ENCODE measurements at places on chromosomes 2 and 18.

DNA sequence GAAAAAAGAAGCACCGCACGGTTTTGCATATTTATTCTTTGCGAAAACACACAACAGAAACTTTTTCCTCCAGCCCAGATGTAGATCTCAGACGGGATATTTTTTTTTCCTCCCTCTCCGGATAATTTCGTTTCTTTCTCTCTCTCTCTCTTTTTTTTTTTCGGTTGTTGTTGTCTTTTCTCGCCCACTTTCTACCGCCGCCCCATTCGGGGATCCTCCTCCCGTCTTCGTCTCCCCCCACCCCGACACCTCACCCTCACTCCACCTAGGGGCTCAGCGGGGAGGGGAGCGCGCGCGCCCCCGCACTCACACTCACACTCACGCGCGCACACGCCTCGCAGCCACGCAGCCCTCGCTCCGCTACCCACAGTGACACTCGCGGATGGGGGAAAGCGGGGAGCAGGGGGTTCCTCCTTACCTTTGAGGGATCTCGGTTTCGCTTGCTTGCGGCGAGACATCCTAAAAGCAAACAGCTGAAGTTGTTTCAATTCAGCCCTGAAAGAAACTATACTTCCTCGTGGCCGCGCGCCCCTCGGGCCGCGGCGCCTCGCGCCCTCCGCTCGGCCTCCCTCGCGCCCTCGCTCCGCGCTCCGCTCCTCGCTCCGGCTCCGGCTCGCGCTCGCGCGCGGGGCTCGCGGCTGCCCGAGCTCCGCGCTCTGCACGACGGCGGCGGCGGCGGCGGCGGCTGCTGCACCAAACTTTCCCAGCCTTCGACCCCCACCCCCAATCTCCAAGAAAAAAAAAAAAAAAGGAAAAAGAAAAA lies 1.3 kb downstream of the ZNF521 start:
- peak; percentile 23 for DNase-seq

DNA sequence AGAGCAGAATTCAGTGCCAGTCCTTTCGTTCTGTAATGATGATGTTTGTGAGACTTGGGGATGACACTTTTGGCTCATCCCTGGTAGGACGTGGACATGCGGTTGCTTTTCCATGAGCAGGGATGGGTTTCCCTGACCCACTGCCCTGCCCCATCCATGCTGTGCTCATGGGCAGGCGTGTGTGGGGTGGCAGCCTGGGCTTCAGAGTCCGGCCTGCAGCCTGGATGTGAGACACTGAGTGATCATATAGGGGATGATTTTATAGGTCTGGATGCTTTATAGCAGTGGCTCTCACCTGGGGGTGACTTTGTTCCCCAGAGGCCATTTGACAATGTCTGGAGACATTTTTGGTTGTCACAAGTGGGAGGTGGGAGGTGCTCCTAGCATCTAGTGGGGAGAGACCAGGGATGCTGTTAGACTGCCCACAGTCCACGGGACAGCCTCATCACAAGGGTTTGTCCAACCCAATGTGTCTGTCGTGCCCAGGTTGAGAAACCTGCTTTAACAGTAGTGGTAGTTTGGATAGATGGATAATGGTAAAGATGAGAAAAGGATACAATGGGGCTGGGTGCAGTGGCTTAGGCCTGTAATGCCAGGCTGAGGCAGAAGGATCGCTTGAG lies 38.9 kb downstream of the LDLRAD4 start:
- no peak for DNase-seq

DNA sequence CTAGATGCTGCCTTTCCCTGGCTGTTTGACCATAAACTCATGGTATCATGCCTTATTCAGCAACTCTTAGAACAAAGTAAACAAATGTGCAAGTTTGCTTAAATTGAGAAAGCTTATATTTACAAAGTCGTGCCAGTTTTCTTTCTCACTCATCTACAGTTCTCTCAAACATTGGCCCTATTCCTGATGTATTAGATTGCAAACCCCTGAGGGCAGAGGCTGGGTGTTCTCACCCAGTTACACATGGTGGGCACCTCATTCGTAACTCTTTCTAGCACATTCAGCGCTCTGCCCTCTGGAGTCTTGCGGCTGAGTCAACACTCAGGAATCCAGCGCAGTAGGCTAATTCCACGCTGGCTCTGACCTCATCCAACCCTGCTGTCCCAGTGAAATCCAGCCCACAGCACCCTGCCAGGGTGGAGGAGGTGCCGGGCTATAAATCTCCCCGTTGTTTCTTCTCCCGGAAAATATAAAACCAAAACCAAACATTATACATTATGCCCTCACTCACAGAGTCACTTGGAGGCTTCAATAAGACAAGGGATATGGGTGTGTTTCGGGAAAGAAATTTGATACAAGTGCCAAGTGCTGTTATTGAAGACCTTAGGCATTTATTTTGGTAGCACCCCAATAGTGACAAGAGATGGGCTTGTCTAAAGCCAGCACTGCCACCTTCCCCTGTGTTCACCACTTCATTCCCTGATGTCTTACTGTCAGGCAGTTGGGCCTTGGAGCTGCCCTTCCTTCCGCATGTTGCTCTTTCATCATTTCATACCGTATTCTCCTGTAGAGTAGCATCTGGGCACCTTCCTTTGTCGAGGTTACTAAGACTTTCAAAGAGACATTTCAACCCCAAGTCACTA lies 287.4 kb downstream of the PRKCE start:
- peak; percentile 99 for DNase-seq

DNA sequence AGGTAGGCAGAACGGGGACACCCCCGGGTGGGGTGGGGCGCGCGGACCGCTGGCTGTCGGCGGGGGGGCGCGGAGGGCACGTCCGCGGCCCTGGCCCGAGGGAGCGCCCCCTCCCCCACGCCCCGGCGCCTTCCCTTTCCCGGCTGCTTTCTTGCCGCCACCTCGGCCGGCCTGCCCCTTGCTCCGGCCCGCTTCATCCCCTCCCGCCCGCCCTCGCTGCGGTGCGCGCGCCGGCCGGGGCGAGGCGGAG lies 443 bp downstream of the VAPA start:
- DNase-seq = no peak

DNA sequence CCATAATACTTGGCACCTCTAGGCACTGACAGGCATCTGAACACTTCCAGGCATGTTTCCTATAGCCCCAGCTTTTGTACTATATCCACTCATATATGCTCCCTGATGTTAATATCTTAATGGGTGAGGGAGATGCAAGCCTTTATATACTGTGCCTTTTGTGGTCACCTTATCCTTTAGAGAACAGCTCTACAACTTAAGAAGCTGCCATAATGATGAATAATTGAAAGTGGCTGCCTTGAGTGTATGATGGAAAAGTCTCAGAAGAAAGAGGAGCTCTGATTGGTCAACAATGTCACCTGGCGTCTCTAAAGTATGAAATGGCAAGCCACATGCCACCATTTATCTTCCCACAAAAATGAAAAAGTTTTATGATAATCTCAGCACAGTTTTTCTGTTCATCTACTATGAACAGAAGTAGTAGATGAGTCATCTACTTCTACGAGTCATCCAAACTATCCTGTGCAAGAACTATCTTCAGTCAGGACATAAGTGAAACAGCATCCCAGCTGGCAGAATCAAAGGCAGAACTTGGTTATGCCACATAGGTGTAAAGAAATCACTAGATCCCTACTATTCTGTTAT lies 997.9 kb upstream of the CELF4 start:
- no peak for DNase-seq

GRCh38 chr2:35463805-35464596 lies 891.6 kb upstream of the CRIM1 start:
- DNase-seq = no peak

- no peak for DNase-seq
These were observed 98.4 kb downstream of the NDUFA10 start for GRCh38 chr2:239926587-239927232.

DNA sequence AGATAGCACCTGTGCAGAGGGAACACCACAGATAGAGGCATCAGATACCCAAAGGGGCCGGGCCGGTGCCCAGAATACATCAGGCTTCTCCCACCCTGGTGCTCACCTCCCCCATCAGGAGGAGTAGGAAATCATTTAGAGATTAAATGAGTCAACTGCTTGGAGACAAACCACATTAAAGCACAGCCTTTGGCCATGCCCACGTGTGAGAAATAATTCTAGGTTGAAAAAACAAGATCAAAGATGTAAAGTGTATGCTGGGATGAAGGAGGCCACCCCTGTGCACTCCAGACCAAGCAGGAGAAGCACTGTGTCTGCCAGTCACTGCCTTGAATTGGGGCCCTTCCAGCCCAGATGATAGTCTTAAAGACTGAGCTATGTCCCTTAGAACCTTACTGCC lies 152.8 kb upstream of the ACAA2 start:
- DNase-seq = no peak

- DNase-seq = no peak
These were observed 850.6 kb downstream of the CNTNAP5 start for GRCh38 chr2:124875627-124876244.

DNA sequence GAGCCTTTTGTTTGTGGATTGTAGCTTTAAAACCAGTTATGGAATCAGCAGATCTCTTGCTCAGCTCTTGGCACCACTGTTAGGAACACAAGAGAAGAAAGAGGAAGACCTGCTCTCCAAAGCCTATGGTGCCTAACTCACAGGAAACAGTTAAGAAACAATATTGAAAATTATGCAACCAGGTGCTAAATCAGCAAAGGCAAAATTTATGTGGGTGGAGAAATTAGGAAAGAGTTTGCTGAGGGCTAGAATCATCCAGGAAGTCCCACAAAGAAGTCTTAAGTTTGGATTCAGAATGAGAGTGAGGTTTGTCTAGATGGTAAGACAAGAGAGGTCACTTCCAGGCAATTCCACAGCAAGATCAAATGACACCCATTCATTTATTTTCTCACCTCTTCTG lies 49.4 kb downstream of the AOX1 start:
- no peak for DNase-seq

DNA sequence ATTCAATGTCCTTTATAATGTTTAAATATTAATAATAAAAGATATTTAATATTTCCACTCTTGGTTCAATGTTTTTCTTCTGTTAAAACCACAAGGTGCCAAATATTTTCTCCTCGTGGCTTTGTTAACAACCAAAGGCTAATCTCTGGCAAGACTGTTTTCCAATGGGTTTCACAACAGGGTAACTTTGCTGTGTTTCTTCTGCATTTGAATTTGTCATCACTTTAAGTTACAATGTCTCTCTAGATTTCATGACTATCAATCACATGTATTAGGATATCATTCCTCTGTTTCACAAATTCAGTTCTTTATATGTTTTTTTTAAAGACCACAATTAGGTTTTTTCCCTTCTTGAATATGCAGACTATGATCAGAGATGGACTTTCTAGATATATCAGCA lies 469.8 kb upstream of the ACVR2A start:
- DNase-seq = no peak

- no peak for DNase-seq
These were observed 17.3 kb downstream of the PCARE start for GRCh38 chr2:29057006-29057405.

DNA sequence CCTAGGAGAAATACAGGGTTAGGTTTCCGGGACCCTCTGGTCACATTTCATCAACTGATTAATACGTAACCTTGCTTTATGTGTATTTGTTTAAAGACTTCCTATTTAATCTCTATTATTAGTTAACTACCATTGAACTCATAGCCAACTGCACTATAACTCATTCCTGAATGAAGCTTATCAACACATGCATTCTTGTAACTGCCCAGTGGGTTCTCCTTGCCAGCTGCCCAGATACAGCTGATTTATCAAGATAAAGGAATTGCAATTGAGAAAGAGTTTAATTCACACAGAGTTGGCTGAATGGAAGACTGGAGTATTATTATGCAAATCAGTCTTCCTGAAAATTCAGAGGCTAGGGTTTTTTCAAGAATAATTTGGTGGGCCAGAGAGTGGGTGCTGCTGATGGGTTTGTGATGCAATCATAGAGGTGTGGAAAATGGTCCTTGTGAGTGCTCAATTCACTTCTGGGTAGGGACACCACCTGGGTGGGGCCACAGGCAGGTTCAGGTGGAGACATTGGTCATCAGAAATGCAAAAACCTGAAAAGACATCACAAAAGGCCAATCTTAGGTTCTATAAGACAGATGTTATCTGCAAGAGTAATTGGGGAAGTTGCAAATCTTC lies 21.1 kb upstream of the NOSTRIN start:
- DNase-seq = no peak

- no peak for DNase-seq
These were observed 40.1 kb upstream of the SPATS2L start for GRCh38 chr2:200266406-200266805.

DNA sequence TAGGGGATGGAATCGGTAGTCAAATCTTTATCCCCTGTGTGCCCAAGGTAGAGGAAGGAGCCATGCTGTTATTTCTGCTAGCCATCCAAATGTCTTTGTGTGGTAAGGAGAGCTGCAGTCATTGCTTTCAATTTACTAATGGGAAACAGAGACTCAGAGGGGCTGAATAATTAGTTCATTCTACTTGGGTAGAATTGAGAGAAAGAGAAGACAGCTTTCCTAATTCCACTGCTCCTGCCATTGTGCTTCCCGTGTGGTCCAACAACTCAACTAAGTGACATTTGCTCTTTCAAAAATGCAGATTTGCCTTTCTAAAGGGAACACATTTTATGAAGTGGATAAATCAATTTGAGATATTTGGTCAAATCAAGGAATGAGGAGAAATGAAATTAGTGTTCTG lies 136.1 kb downstream of the AQP4 start:
- DNase-seq = no peak

DNA sequence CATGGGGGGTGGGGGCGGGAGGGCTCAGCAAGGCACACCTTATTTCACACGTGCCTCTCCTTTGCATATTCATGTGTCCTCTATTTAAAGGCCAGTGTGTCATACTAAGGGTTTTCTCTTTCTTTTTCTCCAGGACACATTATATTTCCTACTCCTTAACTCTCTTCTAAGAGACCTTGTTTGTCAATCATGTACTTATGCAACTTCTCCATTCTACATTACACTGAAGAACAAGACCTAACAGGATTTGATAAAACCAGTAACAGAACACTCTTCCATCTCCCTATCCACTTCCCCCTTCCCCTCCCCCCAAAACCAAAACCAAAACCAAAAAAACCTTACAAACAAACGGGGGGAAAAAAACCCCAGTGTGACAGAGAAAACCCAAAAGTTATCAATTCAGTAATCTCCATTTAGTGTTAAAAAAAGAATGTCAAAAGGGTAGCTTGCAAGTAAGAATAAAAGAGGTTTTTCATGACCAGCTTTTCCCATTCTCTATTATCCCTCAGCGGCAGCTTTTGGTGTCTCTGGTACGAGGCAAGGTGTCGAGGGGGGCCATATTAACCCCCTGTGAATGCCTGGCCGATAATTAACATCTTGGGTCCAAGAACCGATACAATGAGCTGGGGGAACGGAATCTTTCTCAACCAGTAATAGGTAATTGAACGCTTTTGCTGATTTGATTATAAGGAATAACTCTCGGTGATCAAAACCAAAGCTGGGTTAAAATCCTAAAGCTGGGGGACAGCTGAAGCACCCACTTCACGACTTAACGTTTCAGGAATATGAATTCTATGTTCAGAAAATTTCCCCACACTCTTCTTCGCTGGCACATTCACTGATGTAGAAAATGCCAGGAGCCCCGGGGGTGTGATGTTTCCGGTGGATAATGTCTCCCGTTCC lies 191.0 kb upstream of the TCF4 start:
- DNase-seq = no peak

DNA sequence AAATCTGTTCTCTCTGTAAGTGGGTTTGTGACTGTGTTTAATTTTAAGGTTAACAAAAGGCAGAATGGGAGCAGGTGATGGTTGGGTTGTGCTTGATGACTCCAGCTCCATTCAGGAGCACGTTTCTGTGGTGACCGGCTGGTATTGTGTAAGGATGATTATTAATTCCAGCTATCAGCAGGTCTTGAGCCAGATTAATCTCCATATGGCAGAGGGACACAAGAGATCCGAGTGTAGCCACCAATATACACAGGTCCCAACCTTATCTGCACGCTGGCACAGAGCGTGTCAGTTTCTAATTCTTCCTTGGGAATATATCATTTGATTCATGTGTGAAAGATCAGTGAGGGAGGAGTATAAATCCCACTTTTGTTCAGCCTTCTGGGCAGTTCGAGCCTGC lies 199.0 kb upstream of the DCC start:
- DNase-seq = no peak

Data from H4 (cell line).